ENCODE measurements at places on chromosomes 2 and 18.

DNA sequence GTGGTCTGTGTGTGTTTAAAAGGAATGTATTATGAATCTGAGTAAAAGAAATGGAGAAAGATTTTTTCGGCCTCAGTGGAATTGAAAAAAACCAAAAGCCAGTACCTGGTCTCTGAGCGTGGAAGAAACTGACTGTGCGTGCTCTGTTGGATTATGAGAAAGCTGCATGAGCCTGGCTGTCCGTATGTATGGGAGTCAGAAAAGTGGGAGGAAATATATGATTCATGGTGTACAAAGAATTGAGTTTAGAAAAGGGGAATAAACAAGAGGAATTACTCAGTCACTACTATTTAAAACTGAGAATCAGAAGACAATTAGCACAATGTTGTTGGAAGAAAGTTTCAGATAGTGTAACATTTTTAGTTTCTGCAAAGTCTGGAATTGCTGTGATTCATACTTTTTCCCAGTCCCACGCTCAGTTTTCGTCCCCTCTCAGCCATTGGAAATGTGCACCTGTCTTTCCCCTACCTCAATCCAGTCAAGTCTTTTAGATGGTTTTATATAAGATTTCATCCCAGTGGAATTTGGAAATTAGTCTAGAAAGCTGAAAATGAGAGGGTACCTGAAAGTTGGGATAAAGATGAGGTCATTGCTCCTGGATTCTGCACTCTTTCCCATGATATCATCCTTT, 66.4 kb upstream of the CHMP1B start:
- no peak for DNase-seq

DNA sequence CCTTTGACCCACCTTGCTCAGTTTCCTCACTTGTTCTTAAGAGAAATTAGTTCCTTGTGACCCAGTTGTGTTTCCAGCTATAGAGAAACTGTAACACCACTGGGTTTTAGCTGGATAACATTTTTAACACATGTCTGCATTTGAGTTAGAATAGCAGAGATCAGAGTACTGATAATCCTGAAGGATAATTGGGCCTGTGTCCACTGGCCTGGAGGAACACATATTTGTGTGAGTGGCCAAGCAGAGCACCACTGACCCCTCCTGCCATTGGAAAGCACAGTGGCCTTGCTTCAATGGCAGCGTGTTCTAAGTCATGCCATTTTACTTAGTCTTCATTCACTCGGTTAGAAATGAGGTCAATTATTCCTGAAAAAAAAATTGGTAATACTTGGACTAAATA, 42.6 kb downstream of the PKP4 start:
- DNase-seq, result no peak

DNA sequence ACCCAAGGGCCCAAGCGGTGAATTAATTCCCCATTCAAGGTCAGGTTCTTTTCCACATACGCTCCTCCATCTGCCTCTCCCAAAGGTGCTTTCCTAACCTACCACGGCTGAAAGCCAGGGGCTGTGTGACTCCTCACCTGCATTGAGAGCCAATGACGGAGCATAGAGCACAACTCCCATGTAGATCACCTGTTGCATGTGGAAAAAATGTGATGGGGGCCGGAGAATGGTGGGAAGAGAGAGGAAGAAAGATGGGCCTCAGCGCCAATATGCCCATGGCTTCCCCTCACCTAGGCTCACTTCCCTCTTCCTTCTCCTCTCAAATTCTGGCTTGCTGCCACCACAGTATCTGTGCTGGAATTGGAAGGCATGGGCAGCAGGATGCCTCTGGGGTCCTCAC, 5.5 kb upstream of the ATRAID start:
- DNase-seq, result no peak

GRCh38 chr18:57959278-57959677, 84.7 kb upstream of the NEDD4L start:
- DNase-seq, result no peak

GRCh38 chr2:208819190-208819589, 412.6 kb downstream of the PTH2R start:
- no peak for DNase-seq

- DNase-seq, result peak; percentile 29
These were observed 63.0 kb upstream of the TWIST2 start for GRCh38 chr2:238784671-238785527.

GRCh38 chr18:49663899-49664890, 102.3 kb downstream of the LIPG start:
- DNase-seq, result no peak

DNA sequence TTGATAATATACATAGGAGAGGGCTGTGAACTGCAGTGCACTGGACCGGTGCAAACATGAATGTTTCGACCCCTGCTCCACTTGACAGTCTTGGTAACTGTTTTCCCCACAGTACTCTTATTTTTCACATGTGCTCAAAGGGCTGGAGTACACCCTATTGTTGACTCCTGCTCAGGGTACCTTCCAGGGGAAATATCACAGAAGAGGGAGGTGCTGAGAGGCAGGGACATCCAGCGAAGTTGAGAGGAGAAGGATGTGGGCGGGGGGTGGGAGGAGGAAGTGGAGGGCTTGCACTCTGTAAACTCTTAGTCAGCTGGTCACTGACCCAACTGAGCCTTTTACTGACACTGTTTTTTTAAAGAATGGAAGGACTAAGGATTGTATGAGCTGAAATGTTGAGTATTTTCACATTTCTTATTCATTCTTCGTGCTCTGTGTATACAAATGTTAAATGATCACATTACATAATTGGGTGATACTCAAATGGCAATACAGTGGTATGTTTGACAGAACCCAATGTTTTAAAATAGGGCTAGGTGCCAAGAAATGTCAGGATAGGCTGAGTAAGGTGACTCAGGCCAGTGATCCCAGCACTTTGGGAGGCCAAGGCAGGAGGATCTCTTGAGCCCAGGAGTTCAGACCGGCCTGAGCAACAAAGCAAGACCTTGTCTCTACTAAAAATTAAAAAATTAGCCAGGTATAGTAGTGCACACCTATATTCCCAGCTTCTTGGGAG, 10.0 kb downstream of the INPP4A start:
- no peak for DNase-seq

DNA sequence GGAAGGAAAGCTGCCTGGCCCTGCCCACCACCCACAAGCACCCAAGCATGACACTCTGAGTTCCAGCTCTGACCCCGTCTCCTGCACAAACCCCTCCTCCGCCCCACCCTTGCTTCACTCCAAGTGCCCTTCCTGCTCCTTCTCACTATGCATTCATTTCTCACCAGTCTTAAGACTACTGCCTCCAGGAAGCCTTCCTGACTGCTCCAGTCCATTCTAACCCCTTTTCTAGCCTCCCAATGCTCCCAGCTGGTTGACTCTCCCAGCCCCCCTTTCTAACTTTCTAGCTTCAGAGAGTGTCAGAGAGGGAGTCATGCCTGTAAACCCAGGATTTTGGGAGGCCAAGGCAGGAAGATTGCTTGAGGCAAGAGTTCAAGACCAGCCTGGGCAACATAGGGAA, 8.2 kb upstream of the NAGK start:
- no peak for DNase-seq

DNA sequence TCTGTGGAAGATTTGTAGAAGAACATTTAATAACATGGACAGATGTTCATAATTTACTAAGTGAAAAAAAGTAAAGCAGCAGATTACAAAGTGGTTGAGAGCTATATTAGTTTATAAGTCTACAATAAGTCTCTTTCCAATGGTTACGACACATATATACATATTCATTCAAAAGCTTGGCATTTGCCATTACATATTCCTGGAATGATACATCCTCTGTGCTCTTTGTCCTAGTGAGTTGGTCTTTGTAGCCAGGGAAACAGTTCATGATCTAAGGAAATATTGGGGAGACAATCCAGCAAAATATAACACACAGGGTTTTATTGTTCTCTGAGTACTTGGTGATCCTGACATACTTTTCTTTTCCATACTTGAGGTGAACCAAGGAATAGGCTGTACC, 32.5 kb upstream of the SOS1 start:
- no peak for DNase-seq

- DNase-seq, result peak; percentile 18
These were observed 727 bp downstream of the NCOA1 start for GRCh38 chr2:24491542-24492420.

GRCh38 chr18:63253014-63253413, 66.6 kb downstream of the BCL2 start:
- DNase-seq, result no peak

GRCh38 chr18:57940166-57940660, 103.8 kb upstream of the NEDD4L start:
- DNase-seq, result no peak

DNA sequence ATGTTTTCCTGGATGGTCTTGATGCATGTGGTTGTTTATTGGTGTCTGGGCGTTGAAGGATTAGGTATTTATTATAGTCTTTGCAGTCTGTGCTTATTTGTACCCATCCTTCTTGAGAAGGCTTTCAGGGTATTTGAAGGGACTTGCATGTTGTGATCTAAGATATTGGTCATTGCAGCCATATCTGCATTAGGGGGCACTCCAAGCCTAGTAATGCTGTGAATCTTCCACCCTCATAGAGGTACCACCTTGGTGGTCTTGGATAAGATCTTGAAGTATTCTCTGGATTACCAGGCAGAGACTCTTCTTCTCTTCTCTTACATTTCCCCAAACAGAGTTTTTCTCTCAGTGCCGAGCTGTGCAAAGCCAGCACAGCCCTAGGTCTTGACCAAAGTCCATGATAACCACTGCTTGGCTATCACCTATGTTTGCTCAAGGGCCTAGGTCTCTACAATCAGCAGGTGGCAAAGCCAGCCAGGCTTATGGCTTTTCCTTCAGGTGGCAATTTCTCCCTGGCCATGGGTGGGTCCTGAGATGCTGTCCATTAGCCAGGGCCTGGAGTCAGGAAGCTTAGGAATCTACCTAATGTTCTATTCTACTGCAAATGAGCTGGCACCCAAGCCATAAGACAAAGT, 15.4 kb upstream of the PPP1R1C start:
- no peak for DNase-seq

GRCh38 chr2:149595056-149595963, 7.7 kb upstream of the MMADHC start:
- no peak for DNase-seq

GRCh38 chr18:71036783-71037182, 747.9 kb downstream of the SOCS6 start:
- DNase-seq, result no peak

- DNase-seq, result no peak
These were observed 21.6 kb downstream of the MROH2A start for GRCh38 chr2:233799716-233800115.

DNA sequence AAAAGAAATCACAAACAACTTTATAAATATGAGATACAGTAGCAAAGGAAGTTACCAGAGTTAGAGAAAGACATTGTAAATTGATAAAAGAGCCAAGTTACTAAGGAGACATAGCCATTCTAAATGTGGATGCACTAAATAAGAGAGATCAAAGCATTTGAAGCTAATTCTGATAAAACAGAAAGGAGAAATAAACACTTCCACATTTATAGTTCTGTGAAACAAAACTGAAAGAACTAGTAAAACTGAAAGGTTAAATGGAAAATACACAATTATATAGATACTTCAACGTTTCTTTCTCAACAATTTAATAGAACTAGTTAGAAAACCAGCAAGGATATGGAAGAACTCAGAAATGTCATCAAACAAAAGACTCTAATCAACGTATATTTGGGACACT, 309.0 kb upstream of the CDH2 start:
- DNase-seq, result no peak

DNA sequence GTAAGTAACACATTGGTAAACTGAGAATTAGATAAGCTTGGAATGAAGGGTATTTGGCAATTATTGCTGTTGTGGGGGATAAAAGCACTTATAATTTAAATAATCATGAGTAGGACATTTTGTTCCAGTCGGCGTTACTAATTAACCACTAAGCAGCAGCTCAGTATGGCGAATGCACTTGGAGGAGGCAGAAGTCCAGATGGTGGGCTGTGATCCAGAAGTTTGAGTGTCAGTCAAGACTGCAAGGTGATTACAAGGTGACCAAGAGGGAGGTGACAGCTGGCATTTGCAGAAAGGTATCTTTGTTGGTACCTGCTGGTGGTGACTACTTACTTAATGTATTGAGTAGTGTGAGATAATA, 643.6 kb upstream of the FAM98A start:
- DNase-seq, result no peak

DNA sequence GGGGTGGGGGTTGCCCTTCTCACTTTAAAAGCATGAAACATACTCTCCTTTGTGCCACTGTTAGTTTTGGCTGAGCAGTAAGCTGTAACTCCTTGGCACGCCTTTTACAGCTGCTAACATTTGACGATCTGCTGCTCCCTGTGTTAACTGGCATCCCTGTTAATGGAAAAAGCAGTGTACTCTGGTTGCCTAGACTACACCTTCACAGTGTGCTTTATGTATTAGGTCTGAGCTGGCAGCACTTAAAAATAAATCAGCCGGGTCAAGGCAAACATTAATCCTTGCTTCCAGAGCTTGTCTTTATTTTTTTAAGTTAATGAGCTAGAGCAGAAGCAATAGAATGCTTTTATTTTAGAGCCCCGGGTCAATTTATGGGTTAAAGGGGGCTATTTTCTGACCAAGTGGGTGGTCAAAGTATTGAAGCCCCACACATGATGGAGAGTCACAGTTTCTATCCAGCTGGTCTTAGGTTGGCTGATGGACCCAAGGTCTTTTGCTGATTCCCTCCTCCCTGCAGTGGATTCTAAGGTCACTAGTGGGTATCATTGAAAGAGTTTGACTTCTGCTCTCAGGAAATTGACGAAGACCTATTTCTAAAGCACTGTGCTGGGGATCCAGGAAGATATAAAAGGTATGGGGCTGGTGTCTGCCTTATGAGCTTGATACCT, 54.5 kb downstream of the CFAP221 start:
- DNase-seq, result no peak

DNA sequence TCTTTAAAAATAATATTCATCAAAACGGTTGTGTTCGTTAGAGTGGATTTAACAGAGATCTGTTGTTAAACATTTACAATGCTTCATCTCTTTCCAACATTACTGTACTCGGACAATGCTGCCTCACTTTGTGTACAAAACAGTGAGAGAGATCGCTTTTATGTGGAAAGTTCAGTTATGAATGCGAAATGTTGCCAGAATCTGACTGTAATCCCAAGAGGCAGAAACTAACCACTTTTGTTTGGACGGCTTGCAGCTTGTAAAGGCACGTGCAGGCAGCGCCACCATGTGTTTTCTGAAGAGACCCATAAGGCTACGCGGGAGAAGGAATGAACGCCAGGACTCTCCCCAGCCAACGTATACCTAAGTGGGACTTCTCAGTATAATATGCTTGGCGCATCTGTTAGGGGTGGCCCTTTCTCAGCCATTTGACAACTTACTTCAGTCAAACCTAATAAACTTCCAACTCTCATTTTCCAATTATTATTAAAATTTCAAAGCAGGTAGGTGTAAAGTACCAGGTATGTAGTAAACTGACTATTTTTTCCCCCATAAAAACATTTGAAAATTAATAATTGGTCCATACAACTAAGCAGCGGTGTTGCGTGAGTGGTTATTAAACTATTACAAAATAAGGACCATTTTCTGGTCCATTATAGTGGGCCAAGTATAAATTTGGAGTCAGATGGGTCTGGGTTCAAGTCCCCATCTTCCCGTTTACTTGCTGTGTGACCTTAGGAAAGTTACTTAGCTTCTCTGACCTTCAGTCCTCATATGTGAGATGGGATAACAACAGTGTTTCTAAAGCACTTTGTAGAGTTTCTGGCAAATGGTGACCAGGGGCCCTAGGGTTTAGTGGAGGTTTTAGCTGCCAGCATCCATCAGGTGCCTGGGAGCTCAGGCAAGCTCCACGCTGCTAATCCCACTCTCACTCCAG, 5.6 kb upstream of the NAPG start:
- peak; percentile 23 for DNase-seq

- DNase-seq, result no peak
These were observed 35.8 kb upstream of the ASPRV1 start for GRCh38 chr2:69997015-69997830.

GRCh38 chr2:149544692-149545091, 42.9 kb downstream of the MMADHC start:
- no peak for DNase-seq

GRCh38 chr18:49658823-49659404, 97.1 kb downstream of the LIPG start:
- DNase-seq, result no peak
